ENCODE measurements at places on chromosomes 3 and 15.

GRCh38 chr3:183488343-183488742 lies 59.9 kb upstream of the MCF2L2 start:
- DNase-seq: no peak

DNA sequence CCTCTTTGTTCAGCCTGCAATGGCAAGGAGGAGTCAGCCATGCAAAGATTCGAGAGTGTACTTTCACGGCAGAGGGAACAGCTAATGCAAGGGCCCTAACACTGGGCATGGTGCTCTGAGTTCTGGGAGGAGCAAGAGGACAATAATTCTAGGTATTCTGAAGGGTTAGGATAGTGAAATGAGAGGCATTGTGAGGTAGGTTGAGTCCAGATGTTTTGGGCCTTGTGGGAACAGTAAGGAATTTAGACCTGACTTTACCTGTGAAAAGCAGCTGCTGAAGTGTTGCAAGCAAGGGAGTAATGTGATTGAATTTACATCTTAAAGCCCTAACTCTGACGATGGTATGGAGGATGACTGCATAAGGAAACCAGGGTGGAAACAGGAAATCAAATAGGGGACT lies 211.6 kb downstream of the CNTN3 start:
- no peak for DNase-seq

- no peak for DNase-seq
Measured at GRCh38 chr15:45150481-45150880, 20.7 kb downstream of the DUOX1 start.

GRCh38 chr15:70923311-70924080 lies 30.9 kb downstream of the LRRC49 start:
- DNase-seq: no peak

GRCh38 chr3:162367429-162368260 lies 871.0 kb downstream of the OTOL1 start:
- no peak for DNase-seq

DNA sequence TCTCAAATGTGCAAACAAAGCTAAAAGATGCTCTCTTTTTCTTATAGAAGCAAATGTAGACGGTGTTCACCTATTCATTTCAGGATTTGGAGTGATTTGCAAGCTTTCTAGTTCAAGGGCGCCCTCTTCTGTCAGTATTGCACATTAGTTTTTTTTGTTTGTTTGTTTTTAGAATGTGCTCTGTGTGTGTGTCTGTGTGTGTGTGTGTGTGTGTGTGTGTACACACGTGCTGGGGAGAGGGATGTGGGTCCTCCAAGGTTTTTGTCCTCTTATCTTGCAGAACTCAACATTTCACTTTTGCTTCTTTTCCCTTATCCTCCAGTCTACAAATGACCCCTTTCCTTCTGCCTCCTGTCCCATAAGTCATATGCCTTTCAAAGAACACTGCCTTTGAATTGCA lies 23.5 kb downstream of the DNAH1 start:
- peak; percentile 68 for DNase-seq

DNA sequence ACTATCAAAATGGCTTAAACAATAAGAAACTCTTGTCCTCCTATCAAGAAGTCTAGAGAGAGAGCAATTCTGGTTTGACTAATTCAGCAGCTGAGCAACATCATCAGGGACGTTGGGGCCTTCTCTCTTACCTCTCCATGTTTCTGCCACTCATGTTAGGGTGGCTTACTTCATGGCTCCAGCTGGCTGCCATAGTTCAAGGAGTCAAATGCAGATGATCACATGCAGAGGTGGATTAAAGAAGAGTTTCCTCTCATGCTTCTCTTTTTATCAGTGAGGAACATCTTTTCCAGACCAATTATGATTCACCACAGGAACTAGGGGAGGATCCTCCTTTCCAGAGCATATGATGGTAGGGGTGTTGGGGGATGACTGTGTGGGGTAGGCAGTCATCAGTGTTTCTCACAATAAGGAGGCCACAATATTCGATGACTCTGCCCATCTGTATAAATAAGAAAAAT lies 45.5 kb downstream of the NEK11 start:
- DNase-seq: no peak

DNA sequence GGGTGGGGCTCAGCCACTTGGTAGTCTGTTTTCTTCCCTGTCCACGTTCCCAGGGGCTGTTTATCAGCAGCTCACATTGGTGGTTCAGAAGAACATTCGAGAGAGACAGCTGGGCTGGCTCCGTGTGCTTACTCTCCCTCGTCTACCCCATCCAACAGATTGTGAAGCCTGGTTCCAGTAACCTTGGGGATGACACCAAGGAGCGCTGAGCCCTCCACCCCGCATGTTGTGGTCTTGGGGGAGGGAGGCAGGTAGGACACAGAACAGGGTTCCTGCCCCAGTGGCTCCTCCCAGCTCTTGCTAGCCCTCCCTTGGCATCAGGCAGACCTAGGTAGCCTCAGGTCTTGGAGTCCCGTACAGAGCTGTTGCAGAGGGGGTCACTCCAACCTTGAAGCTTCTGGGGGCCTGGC lies 33.1 kb downstream of the KLF13 start:
- no peak for DNase-seq

GRCh38 chr15:28904003-28904402 lies 18.2 kb downstream of the APBA2 start:
- no peak for DNase-seq

DNA sequence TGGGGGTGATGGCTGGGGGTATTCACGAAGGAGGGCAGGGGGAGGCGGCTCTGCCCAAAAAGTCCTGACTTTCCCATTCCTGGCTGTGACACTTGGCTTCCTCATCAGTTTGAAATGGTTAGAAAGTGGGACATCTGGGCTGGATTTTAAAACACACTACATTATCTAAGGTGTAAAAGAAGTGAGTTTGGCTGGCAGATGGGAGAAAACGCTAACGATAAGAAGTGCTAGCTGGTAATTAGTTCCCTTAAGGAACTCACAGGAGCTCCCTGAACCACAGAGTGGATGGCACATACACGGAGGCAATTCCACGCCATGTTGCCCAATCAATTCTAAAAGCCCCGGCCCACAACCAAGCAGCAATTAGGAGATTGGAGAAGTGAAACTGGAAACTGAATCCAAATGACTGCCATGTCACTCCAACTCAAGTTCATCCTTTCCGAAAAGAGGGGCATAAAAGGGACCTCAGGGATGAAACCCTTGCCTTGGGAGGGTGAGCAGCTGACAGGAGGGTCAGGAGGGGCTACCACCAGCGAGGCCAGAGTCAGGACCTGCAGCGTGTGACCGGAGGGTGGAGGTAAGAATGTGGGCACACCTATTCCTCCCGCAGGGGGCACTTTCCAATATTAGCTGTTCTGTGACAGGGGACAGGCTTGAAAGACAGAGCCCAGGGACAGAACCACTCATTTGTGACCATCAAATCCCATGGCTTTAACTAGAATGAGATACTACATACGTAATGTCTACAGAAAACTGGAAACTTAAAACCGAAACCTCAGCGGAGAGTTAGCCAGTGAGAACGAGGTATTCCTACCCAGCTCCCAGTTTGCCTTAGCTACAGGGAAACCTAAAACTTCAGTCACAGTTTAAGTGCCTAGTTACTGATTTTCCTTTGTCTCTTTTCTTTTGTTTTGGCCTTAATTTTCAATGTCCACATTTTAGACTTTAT lies 95.3 kb upstream of the OXTR start:
- DNase-seq: no peak

GRCh38 chr3:50164984-50165909 lies 10.1 kb downstream of the SEMA3F start:
- no peak for DNase-seq

DNA sequence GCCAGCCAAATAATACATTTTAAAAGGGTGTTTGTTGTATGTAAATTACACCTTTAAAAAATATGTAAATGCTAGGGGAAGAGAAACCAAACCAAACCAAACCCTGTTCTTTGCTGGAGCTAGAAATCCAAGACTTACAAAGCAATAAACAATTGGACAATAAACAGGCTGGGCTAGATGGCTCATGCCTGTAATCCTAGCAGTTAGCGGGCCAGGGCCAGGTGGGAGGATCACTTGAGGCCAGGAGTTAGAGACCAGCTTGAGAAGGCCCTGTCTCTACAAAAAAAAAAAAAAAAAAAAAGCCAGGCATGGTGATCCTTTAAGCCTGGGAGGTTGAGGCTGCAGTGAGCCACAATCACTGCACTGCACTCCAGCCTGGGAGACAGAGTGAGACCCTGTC lies 12.5 kb downstream of the STOML1 start:
- DNase-seq: no peak

DNA sequence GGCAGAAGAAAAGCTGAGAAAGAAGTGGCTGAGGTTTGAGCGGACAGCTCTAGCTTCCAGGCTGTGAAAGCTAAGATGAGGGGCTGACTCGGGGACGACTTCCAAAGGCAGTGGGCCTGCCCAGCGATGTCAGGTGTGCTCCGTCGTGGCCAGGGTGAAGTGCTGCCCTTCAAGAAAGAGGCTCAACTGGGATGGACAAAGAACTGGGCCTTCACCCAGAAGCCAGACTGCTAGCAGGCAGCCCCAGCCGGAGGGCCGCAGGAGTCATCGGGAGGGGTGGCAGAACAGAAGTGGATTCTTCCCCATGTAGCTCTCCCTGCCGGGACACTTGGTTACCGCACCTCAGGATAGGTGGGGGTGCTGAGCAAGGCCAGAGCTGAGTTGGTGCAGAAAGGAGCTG lies 13.1 kb upstream of the SEC13 start:
- DNase-seq: no peak

DNA sequence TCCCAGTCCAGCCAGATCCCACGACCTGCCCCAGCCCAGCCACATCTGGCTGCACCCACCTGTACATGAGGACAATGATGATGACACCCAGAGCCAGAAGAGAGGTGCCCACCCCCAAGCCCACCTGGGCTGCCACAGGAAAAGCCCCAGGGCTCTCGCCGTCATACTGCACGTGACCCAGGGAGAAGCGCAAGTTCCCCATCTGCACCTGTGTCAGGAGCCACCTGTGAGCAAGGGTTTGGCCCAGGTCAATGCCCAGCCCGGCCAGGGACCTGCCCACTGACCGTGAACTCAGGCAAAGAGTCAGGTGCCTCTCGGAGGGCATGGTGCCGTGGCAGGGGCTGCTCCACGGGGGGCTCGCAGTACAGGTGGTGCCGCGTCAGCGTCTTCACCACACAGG lies 16.3 kb downstream of the PLXNB1 start:
- no peak for DNase-seq

DNA sequence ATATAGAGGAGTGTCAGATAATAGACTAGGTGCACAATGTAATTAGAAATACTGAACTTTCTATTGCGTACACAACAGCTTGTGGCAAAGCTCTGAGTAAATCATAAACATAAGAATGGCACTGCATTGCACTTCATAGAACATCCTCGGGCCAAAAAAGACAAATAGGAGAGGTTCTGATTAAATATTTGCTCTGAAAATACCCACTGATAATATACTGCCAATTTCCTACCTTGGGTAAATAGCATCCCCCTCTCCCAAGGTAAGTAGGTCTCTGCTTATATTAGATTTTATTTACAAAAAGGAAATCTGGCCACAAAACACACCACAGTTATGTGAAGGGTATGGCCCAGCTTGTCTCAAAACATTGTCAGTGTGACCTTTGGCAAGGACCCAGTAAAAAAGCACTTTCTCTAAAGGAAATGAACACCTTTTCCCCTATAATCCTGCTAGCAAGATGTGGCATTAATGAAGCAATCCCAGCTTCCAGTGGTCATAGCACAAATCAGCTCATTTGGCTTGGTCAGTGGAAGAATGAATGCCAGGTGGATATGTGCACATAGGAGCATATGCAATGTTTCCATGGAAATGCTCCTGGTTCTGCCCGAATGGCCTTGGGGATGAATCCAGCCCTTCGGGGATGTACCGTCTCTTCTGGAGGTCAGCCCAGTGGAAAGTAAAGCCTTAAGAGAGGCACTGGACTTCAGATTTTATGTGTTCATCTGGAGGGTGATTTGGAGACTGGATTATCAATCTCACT lies 315.9 kb downstream of the LSAMP start:
- no peak for DNase-seq

DNA sequence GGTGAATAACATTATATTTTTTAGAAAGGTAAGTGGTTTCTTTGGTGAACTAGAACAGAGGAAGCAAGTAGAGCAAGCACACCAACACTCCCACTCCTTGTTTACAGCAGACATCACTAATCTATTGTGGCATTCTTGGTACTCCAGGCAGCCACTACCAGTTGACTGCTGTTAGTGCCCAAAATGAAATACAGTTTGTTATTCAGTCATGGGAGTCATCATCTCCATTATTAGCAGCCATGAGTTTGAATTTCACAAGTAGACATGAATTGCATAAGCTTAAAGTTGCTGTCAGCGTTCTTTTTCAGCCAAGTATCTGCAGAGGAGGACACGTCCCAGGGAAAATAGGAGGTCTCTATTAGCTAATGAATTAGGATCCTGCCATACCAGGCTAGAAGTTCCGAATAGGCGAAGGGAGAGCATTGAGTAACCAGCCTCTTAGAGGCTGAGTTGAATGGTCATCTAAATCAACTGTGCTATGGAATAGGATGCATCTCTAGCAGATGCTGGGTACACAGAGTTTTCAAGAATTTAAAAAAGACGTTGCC lies 252.7 kb upstream of the ICE2 start:
- no peak for DNase-seq

DNA sequence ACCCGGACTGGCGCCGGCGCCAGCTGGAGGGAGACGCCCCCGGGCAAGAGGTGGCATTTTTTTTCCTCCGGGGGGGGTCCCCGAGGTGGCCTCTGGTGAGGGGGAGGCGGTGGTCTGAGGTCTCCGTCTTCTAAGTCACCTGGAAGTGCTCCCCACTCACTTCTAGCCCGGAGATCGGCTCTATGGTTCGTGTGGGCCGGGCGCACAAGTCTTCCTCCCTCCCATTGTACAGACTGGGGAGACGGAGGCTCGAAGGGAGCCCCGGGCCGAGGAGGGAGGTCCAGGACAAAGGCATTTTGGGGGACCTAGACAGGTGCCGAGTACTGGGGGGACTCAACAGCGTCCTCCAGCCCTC lies 4.4 kb downstream of the GATA2 start:
- no peak for DNase-seq

DNA sequence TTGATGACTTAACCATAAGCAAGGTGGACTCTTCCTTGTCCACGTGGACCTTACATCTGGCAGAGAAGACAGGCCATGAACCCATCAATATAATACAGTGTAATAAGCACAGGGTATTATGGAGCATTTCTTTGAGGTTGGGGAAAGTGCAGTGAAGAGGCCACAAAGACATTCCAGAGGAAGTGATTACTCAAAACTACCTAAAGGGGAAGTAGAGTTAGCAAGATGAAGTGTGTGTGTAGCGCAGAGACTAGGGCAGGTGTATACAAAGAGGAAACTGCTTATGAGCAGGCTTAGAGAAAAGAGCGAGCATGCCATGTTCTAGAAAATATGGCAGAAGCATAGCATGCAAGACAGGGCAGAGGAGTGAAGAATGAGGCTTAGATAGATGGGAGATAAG lies 17.9 kb downstream of the CP start:
- no peak for DNase-seq

- DNase-seq: no peak
Measured at GRCh38 chr3:88369337-88369736, 219.6 kb downstream of the C3orf38 start.

DNA sequence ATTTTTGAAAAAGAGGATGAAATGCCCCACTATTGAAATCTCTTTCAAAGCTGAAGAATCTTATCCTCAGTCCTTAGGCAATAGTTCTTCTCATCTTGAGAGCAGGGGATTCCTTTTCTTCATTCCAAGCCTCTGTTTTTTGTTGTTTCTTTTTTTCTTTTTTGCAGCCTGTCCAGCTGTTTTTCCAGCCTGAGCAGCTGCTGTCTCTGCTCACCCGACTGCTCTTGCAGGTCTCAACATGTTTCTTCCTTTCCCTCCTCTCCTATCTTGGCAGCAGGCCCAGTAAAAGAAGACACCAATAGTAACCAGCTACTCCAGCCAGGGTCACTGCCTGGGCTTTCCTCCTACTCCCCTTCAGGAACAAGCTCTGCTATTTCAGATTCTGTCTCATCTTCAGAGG lies 23.8 kb downstream of the MEX3B start:
- peak; percentile 37 for DNase-seq

Measured in smooth muscle cell of the brain vasculature (primary cell).